Activated naive CD4-positive, alpha-beta T cell (primary cell): ENCODE measurements at places on chromosomes 7 and 10.

DNA sequence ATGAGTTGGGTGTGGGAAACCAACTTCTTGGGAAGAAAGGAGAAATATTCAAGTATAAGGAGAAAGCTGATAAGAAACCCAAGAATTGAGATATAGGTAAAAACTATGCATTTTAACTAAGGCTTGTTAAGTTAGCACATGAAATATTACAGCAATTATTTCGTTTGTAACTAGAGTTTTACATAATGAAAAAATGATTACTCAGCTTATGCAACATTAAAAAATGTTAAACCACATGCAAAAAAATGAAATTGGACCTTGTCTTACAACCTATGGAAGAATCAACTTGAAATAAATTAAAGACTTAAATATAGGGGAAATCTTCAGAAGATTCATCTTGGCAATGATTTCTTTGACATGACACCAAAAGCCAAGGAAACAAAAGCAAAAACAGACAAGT lies 183.2 kb downstream of the CDCA7L start:
- DNase-seq = no peak

DNA sequence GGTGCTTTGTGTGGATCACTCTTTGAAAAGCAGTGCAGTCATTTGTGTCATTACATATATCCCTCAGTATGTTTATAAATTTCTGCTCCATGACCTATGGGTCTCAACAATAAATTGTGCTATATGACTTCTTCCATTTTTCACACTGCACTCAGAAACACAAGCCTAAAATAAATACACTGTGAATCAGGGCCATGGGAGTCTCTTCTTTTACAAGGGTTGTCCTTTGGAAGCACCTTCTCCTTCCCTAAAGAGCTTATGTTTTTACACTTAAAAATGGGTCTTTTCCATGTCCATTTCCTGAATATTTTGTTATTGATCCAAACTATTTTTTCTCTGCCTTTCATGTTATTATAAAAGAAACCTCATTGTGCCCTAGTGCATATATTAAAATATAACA lies 108.3 kb upstream of the MEOX2 start:
- DNase-seq = no peak

DNA sequence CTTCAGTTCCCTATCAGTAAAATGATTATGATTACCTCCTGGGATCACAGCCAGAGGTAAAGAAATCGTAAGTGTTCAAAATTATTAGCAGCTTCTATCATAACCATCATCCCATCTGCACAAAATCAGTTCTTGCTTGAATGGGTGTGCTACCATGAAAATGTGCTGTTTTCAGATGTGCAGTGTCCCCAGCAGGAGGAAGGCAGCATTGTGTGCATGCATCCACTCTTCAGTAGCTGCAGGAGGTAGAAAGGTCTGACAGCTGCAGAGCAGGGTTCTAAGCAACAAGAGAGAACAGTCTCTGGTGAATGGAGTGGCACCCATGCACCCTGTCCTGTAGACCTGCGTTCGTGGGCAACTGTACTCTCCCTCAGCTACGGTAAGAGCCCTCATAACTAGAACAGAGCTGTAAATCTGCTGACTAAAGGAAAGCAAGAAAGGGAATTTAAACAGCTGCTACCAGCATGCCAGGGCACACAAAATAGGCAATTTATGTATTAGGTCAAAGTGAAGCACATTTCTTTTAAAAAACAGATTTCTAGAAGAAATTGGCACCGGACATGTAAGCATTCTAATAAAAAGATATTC lies 21.2 kb downstream of the VSTM2A start:
- no peak for DNase-seq

GRCh38 chr7:44998153-44998871 lies 1.7 kb upstream of the CCM2 start:
- no peak for DNase-seq

DNA sequence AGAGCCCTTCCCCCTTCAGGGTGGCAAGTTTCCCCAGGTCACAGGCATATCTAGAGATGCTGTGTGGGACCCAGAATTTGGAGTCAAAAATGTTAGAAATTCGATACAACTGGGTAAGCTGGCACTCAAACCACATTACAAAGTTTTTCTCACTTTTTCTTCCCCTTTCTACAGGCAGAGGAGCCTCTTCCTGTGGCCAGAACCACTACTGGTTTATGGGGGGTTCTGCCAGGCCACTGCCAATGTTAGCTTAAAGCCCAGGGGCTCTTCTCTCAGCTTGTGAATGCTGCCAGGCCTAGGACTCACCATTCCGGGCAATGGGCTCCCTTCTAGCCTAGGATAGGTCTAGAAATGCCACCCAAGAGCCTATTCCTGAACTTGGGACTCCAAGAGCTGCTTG lies 617.9 kb upstream of the PHF14 start:
- DNase-seq = no peak

DNA sequence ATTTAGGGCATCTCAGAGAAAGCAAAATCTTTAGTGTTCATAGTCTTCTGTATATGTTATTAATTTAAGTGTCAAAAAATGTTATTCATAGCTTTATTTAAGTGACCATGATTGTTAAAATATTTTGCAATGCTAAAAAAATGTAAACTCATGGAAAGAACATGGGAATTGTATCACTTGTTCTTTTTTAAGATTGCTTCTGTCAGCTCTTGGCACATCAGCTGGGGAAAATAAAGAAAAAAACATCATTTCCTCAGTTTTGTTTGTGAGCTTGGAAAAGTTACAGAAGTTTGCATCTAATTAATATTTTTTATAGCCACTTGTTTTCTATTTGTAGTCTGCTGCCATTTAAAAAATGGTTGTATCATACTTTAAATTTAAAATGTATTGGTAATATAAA lies 285.9 kb upstream of the CSTF2T start:
- no peak for DNase-seq

- no peak for DNase-seq
These were observed 283.5 kb downstream of the ABCA13 start for GRCh38 chr7:48454750-48455192.

DNA sequence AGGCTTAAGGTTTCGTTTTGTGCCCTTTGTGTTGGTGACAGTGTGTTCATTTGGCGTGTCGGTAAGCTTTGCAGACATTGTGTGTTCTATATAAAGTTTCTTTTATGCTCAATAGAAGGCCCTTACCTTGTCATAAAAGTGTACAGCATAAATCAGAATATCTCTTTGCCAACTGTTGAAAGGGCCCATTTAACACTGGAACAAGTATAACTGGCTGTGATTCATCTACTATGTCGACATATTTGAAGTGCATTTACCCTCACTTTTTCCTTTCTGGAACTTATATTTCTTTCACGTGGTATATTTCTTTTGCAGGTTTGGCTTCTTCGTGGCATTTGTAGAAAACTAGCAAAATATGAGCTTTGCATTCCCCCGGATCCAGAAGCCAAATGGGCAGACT lies 32.7 kb downstream of the EEPD1 start:
- no peak for DNase-seq

- no peak for DNase-seq
These were observed 75.2 kb upstream of the CCDC71L start for GRCh38 chr7:106736123-106736507.

GRCh38 chr7:17986851-17987250 lies 40.8 kb downstream of the PRPS1L1 start:
- DNase-seq = no peak
